ENCODE measurements at places on chromosomes 13 and 19.

GRCh38 chr19:14370169-14370939 is 10.9 kb upstream of the ADGRE5 start:
- no peak for DNase-seq

- no peak for DNase-seq
Measured at GRCh38 chr13:113309473-113309872, 12.4 kb downstream of the LAMP1 start.

GRCh38 chr13:39879286-39880035 is 224.0 kb downstream of the COG6 start:
- no peak for DNase-seq

- no peak for DNase-seq
Measured at GRCh38 chr19:30552593-30552992, 180.4 kb downstream of the ZNF536 start.

DNA sequence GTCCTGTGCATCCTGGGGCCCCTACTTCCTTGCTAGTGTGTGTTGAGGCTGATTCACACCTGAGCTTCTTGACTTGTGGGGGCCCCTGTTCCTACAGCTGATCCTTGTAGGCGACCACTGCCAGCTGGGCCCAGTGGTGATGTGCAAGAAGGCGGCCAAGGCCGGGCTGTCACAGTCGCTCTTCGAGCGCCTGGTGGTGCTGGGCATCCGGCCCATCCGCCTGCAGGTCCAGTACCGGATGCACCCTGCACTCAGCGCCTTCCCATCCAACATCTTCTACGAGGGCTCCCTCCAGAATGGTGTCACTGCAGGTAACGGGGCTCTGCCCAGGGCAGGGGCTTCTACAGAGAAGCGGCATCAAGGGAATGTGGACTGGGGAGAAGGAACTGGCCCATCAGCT is 25.5 kb downstream of the UPF1 start:
- DNase-seq = no peak

GRCh38 chr19:954272-954671 is 28.4 kb downstream of the ARID3A start:
- DNase-seq = no peak

- peak; percentile 54 for DNase-seq
Measured at GRCh38 chr19:47765523-47766358, 12.8 kb upstream of the SELENOW start.

- no peak for DNase-seq
Measured at GRCh38 chr19:32342695-32343094, 2.7 kb upstream of the ZNF507 start.

DNA sequence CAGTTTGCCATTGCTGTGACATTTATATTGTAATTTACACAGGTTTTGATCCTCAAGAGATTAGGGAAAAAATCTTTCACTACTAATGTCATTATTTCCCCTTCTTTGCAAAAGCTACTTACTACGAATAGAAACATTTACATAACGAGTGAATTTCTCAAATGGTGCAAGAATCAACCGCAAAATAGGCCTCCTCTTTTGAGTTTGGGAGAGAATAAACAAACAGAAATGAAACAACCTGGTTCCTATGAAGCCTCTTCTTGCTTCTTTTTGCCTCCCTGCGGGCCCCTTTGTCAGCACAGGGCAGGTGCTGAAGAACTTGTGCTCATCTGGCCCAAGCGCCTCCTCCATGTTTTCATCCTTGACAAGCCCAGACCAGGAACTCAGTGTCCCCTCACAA is 10.1 kb upstream of the GJA3 start:
- no peak for DNase-seq

DNA sequence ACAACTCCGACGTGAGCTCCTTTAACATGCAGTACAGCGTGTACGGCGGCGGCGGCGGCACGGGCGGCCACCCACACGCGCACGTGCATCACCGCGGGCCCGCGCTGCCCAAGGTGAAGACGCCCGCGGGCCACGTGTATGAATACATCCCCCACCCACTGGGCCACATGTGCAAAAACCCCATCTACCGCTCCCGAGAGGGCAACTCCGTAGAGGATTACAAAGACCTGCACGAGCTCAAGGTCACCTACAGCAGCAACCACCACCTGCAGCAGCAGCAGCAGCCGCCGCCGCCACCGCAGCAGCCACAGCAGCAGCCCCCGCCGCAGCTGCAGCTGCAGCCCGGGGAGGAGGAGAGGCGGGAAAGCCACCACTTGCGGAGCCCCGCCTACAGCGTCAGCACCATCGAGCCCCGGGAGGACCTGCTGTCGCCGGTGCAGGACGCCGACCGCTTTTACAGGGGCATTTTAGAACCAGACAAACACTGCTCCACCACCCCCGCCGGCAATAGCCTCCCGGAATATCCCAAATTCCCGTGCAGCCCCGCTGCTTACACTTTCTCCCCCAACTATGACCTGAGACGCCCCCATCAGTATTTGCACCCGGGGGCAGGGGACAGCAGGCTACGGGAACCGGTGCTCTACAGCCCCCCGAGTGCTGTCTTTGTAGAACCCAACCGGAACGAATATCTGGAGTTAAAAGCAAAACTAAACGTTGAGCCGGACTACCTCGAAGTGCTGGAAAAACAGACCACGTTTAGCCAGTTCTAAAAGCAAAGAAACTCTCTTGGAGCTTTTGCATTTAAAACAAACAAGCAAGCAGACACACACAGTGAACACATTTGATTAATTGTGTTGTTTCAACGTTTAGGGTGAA is 6.6 kb downstream of the SLITRK5 start:
- peak; percentile 28 for DNase-seq

- no peak for DNase-seq
Measured at GRCh38 chr19:45569619-45570421, 14.8 kb downstream of the OPA3 start.

DNA sequence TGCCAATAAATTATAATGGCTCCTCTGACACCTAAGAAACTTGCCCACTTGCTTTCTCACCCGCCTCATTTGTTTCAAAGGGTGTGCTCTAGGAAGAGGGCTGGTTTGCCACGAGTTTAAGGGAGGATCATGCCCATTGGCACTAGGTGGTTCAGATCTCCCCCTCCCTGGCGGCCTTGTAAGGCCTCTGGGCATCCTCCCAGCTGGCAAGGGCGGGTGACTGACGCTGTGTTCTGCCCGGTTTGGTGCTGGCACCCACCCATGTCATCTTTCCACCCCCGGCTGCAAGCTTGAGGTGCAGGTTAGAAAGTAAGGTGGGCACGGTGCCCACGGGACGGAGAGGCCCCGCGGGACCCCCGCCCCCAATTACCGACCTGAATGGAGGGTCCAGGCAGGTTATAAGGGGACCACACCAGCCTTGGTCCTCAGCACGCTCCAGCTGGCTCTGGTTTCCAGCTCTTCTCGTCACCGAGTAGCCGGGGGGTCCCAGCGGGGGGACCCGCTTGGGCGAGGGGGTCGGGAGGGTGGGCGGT is 90.4 kb downstream of the PTPRS start:
- no peak for DNase-seq

- DNase-seq = no peak
Measured at GRCh38 chr13:51771418-51772104, 32.4 kb downstream of the DHRS12 start.

- DNase-seq = no peak
Measured at GRCh38 chr13:32381539-32381938, 46.4 kb downstream of the N4BP2L1 start.

DNA sequence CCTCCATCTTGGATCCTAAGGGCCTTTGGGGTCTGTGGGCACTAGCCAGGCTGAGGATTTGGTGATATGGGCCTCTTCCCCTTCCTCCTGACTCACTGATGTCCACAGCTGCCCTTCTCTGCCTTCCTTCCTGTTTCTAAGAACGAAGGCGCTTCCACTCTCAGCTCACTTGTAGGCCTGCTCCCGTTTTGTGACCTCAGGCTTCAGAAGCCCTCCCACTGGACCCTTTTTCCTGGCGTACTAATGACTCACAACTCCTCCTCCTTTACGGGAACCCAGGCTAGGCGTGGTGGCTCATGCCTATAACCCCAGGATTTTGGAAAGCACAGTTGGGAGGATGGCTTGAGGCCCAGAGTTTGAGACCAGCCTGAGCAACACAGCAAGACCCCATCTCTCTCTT is 55.6 kb downstream of the TMED1 start:
- DNase-seq = no peak

- no peak for DNase-seq
Measured at GRCh38 chr19:46993622-46994021, 26.0 kb upstream of the NPAS1 start.

DNA sequence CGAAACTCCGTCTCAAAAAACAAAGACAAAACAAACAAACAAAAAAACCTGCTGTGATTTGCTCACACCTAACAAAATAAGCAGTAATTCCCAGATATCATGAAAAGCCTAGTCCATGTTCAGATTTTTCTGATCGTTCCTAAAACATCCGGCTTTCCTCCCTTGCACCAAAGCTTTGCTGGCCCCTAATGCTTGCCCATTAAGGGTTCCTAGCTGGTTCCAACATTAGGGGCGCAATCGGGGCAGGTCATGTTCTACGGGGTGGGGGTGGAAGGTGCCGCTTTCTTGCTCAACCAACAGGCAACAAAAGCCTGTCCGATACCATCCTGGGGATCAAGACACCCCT is 25.5 kb upstream of the FXYD3 start:
- DNase-seq = no peak

DNA sequence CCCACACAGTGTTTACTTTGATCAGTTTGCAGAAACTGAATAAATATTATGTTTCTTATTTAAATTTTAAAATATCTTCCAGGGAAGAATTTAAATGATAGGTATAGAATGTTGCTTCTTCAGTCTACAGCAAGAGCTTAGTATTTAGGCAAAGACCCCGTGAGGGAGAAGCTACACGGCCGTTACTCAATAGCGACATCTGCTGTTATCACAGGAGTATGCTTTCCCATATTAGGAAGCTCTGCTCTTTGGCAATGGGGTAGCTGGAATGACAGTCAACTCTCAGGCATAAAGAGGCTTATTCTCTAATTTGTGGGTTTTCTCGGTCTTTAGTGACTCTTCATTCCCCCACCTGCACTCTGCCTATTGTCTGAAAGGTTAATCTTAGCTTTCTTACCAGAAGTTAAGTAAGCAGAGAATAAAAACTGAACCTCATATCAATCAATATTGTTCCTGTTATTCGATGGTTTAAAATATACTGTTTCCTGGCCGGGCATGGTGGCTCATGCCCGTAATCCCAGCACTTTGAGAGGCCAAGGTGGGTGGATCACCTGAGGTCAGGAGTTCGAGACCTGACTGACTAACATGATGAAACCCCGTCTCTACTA is 13.2 kb upstream of the LHFPL6 start:
- DNase-seq = peak; percentile 76

DNA sequence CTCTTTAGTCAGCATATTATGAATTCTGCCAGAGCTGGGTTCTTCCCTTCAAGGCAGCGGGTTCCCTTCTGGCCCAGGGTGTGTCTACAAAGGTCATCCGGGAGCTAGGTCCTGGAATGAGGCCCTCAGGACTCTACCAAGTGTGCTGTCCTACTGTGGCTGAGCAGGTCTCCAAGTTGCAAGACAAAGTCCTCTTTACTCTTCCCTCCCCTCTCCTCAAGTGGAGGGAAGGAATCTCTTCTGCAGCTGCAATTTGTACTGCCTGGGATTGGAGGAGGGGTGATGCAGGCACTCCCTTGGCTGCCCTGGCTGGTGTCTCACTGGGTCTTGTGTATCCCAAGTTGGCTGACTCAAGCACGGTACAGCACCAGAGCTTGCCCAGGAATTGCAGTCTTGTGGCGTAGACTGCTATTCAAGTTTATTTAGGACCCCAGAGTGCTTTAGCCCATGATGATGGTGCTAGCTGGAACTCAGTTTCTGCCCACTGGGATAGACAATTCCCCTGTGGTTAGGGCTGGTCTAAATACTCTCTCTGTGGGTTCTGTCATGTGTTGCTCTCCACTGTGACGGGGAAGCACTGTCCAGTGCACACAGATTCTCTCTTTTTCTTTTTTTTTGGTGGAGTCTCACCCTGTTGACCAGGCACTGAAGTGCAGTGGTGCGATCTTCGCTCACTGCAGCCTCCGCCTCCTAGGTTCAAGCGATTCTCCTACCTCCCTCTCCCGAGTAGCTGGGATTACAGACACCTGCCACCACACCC is 28.5 kb downstream of the RFC3 start:
- no peak for DNase-seq

DNA sequence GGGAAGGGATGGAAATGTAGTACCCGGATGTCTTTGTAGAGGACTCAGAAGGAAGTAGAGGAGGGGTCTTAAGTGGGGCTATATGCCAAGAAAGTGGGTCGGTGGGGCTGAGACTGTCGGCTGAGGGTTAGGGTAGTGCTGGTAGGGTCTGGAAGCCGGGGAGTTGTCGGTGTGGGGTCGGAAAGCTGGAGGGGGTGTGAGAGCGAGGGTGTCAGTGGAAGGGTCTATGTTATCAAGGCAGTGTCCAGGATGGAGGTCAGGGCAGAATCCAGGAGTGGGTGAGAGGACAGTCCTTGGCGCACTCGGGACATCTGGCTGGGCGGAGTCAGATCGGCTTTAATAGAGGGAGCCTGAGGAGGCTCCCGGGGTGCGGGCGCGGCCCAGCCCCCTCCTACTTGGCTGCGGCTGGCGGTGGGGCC is 1.7 kb downstream of the HSPB6 start:
- DNase-seq = no peak

- no peak for DNase-seq
Measured at GRCh38 chr13:110398564-110399507, 91.8 kb downstream of the COL4A2 start.

GRCh38 chr19:57719901-57720519 is 7.4 kb downstream of the ZNF671 start:
- DNase-seq = no peak

GRCh38 chr13:88472316-88472715 is 801.1 kb downstream of the SLITRK5 start:
- no peak for DNase-seq

DNA sequence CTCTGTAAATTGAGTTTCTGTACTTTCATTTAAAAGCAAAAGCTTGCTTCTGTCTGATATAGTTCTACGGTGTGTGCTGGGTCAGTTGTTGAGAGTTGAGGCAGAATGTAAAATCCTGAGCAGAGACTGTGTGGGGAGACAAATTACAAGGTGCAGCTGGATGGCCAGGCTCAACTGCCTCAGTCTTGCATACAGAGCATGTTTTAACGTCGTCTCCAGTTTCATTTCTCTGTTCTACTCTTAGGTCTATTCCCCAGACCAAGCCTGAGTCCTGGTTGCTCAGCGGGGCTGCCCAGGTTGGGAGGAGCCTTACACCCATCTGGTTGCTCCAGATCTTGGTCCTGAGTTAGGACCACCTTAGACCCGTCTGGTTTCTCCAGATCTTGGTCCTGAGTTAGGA is 54.4 kb upstream of the MEDAG start:
- no peak for DNase-seq

- DNase-seq = no peak
Measured at GRCh38 chr13:80131204-80131603, 209.7 kb downstream of the SPRY2 start.

GRCh38 chr19:18802354-18802753 is 11.2 kb upstream of the COMP start:
- DNase-seq = no peak

- no peak for DNase-seq
Measured at GRCh38 chr13:80469853-80470381, 129.0 kb upstream of the SPRY2 start.

DNA sequence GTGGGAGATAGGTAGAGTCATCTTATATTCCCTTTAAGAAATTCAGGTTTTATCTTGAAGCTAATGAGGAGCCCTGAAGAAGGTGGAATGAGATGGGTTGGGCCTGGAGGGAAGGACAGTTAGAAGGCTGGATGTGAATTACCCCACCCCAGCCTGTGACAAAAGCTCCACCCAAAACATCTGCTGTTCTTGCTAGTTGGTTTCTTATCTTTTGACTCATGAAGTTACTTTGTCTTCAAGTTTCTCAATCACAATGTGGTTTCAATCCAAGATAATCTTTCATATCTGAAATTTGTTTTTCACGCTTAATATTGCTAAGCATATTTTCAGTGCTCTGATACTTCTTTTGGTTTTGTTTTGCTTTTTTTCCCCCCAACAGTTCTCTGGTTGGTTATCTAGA is 38.3 kb upstream of the HMGB1 start:
- no peak for DNase-seq

Data from NCI-H1694 treated with DMSO at 0.1 percent for 48 hours (cell line).